AG04450 (cell line): ENCODE measurements at places on chromosomes 1 and 21.

DNA sequence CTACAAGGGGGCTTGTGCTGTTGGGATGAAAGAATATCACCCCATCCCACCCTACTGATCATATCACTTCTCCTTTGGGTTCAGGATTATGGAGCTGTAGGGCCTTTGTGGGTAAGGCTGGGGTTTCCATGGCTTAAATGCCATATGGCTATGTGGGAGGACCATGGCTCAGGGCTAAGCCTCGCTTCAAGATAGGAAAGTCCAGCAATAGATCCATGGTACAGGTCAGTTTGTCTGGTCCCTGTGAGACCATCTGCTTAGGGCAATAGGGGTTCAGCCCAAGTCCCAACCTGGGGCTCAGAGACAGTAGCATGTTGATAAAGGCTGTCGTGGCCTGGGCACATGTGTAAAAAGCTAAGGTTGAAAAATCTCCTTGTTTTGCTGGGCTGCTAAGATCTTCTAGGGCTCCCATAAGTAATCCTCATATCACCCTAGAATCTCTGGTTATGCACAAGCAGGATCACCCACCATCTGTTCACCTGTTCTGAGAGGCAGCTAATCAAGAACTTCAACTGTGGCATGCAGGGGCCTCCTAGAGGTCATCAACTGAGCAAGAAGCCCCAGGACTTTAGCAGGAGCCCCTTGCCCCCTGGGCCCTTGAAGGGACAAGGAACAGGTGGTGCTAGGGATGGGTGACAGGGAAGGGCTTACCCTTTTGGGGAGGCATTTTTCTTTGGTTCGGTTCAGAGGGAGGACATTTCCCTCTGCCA, 66.5 kb downstream of the UBE2T start:
- no peak for DNase-seq

GRCh38 chr1:204222764-204223055, 8.9 kb upstream of the GOLT1A start:
- DNase-seq: no peak

DNA sequence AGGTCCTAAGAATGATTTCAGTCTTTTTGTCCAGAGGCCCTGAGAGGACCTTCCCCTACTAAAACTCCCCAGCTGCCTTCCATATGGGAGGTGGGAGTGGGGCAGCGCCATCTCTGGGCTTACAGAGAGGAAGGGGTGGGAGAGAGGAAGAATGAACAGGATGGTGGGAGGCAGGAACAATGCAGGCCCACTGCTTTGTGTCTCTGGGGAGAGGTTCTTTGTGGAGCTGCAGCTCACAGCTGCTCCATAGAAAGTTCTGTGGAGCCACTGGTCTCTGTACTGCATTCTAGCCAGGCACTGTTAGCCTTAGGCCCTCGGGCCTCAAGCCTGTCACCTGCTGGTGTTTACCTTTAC, 43.6 kb upstream of the A3GALT2 start:
- no peak for DNase-seq

DNA sequence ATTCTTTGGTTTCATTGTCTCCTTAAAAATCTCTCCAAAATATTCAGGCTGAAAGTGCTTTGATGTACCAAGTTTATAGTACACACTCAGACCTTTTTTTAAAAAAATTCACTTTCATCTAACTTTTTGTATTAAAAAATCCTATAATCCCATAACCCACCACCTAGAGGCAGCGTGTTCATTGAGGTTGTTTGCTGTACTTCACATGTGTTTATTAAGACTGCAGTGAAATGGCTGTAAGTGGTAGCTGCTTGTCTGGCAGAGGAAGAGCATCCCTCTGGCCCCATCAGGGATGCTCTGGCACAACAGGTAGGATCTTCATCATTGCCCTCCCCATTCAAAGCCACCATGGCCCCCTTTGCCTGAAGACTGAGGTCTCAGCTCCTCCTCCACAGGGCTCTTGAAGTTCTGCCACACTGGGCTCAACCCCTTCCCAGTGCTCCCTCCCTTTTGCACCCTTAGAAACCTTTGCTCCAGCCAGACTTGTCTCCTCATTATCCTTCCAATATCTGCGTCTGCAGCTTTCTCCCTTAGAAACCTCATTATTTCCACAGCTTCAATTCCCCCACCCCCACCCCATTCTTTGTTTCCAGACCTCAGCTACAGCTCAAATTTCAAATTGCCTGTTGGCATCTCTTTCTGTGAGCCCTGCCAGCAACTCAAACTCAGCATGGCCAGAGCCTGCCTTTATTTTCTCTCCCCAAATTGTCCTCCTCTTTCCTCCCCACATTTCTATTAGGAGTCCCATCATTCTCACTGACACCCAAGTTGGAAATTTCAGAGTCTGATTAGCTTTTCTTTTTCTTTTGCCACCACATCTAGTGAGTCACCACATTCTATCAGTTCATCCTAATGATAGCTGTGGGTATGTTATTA, 369.6 kb upstream of the USP24 start:
- DNase-seq: no peak

DNA sequence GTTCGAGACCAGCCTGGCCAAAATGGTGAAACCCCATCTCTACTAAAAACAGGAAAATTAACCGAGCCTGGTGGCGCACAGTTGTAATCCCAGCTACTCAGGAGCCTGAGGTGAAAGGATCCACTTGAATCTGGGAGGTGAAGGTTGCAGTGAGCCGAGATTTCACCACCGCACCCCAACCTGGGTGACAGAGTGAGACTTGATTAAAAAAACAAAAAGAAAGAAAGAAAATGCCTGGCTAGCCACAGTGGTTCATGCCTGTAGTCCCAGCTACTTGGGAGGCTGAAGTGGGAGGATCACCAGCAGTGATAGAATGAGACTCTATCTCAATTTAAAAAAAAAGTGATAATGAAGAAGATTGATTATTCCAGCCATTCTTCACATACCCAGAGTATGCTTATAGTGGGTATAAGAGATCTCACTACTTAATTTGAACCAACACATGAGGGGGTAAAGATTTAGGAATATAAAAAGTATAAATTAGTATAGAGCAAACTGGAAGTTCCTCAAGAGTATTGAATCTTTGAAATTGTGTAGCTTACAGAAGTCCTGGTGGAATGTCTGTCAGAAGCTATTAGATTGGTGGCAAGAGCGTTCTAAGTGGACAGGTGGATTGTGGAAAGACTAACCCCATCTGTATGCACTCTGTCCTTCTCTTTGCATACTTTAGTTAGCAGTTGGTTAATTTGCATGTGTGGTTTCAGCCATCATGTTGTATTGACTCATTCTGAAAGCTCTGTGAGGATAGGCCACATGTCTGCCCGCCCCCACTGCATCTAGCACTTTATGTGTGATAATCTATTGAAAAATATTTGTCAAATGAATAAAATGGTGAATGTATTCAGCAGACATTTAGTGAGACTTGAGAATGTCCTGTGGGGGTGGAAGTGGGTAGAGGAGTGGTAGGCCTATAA, 25.0 kb downstream of the RLF start:
- DNase-seq: no peak

GRCh38 chr1:68495532-68495931, 1.4 kb downstream of the DEPDC1 start:
- DNase-seq: no peak

DNA sequence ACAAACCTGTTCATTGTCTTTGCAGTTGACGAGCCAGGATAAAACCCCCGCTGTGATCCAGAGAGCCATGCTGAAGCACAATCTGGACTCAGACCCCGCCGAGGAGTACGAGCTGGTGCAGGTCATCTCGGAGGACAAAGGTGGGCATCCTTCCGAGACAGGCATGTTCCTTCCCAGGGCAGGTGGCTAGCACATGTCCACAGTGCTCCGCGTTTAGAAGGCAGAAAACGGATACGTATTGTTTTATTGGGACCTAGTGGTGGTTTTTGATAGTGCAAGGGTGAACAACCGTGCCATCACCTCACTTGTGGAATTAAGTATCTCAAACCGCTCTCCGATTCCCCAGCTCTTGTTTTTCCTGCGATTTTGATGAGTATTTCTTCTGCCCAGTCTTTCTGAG, 115.3 kb downstream of the COLGALT2 start:
- DNase-seq: no peak

DNA sequence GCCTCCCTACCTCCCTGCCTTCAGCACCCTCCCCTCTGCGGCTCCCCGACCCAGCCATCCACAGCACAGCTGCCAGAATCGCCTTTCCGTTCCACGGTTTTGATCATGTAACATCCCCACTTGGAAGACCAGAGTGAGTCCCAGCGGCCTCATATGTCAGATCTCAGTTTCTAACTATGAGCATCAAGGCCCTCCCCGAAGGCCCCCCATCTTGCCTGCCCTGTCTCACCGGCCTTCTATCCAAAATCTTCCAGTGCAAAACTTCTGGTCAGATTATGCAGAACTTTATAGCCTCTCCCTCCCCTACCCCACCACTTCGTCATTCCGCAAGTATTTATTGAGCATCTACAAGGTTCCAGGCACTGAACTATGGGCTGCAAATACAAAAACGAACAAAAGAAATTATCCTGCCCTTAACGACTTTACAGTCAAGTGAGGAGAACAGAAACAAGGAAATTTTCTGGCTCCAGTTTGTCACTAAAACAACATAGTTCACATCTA, 20.3 kb upstream of the LMX1A start:
- DNase-seq: no peak

- no peak for DNase-seq
These were observed 13.1 kb downstream of the KRTAP13-1 start for GRCh38 chr21:30408782-30409494.

GRCh38 chr1:119015547-119015946, 27.4 kb upstream of the TBX15 start:
- DNase-seq: no peak
